Esophagus muscularis mucosa (tissue), 4 donors: ENCODE measurements at places on chromosomes 7 and 10.
A peak's percentile ranks its signal among the peaks of the same experiment; 100 is the strongest.

DNA sequence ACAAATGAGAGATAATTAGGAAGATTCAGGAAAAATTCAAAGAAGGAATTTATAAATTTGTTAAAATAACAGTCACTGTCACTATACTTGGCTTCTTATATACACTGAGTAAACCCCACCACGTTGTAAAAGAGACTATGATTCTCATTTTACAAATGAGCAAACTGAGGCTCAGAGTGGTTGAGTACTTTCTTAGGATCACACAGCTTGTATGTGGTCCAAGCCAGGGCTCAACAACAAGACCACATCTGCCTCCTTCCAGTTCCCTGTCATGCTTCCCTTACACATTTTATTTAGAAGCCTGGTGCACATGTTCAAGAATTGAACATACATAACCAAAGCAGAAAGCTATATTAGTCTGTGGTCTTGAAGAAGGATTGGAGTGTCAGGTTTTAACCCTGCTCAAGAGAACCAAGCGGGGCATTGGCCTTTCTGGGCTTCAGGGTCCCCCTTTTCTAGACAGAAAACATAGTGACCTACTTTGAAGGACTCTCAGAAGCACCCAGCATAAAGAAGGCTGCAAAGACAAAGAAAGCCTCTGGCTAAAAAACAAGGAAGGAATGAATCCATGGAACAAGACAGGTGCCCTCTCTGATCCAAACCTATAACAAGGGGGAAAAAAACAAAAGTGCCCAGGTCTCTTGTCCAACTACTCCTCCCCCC, 846 bp downstream of the MRLN start:
- H3K27ac ChIP-seq: no peak overlapping the region
- no peaks in the 10 kb centered on the region for H3K36me3 ChIP-seq
- no peak overlapping the region for H3K4me3 ChIP-seq
- DNase-seq: peak; percentile 66
- H3K4me1 ChIP-seq: no peaks in the 10 kb centered on the region

DNA sequence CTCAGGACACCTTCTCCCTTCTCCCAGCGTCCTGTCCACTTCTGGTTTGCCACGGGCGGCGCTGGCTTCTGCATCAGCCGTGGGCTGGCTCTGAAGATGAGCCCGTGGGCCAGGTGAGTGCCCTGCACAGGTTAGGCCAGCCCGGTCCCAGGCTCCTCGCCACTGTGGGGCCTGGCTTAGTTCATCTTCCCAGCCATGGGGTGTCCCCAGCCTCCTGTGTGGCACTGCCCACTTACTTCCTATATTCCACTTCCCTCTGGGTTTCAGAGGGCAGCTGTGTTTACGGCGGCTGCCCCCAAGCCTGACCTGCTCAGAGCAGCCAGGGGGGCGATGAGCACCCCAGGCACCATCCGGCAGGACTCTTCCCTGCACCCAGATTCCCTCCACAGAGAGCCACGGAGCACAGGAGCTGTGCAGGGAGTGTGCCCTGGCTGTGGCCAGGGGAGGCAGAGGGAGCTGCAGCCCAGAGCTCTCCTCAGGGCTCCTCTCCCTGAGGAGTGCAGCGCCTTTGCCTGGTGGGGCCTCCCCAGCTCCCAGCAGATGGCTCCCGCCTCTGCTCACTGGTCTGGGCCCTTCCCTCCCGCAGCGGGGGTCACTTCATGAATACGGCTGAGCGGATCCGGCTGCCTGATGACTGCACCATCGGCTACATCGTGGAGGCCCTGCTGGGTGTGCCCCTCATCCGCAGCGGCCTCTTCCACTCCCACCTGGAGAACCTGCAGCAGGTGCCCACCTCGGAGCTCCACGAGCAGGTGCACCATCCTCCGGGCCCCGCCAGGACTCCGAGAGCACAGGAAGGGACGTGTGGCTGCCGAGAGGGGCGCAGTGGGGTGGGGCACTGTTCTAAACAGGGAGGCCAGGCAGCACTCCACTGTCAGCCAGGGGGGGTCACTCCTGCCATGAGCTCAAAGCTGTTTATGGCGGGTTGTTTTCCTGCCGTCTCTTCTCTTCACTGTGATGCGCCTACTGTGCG, 6.4 kb downstream of the LFNG start:
- no peak overlapping the region for H3K4me3 ChIP-seq
- H3K4me1 ChIP-seq: peaks cover 99% of the 10 kb centered on the region
- no peak for DNase-seq
- peaks cover 31% of the 10 kb centered on the region for H3K27me3 ChIP-seq

- H3K27me3 ChIP-seq: no peaks in the 10 kb centered on the region
- no peak for DNase-seq
- H3K27ac ChIP-seq: peak within 1 kb of the TSS; percentile 69
- no peaks in the 10 kb centered on the region for H3K36me3 ChIP-seq
- peak within 1 kb of the TSS; percentile 81 for H3K4me3 ChIP-seq
Measured at GRCh38 chr7:131556053-131556908, at the start of gene PODXL. TSS of gene PODXL (minus strand) at chr7:131556628. CDS start at chr7:131556359, 269 bp downstream.

DNA sequence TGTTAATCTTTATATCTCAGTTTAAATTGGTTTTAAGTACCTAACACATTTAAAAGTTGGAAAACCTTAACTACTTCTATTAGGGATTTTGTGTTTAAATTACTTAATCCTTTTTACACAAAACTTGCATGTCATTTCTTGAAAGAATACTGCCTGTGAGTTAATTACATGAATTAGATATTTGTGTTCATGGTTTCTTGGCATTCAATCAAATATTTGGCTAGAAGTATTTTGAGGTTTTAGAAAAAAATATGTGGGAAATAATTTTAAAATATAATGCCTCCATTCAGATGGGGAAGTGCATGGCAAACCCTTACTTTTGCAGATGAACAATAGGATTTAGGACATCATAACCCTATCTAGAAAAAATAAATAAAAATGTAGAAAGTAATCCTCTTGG, 186.5 kb upstream of the SEMA3E start:
- H3K4me1 ChIP-seq: no peaks in the 10 kb centered on the region
- no peaks in the 10 kb centered on the region for H3K36me3 ChIP-seq
- H3K27me3 ChIP-seq: no peaks in the 10 kb centered on the region
- H3K27ac ChIP-seq: no peak overlapping the region

DNA sequence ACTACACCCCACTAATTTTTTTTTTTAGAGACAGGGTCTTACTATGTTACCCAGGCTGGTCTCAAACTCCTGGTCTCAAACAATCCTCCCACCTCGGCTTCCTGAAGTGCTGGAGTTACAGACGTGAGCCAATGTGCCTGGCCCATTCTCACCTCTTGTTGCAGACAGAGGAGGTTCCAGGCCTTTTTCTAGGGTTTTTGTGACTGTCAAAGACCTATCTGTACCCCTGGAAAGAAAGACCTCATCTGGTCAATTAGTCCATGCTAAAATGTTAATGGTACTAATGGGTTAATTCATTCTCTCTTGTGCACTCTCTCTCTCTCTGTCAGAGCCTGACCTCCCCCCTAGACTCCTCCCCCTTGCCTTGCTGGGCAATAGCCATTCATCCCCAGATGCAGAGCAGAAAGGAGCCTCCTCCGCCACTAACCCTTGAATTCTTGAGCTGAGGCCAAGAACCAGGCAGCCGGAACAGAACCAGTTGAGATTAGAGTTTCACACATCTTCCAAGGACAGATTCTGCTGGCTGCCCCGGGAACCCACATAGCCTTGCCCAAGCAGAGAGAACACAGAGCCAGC, 209.7 kb downstream of the SKIDA1 start:
- peak; percentile 92 for DNase-seq
- no peaks in the 10 kb centered on the region for H3K36me3 ChIP-seq
- peaks cover 28% of the 10 kb centered on the region for H3K4me1 ChIP-seq
- H3K27me3 ChIP-seq: no peaks in the 10 kb centered on the region
- H3K4me3 ChIP-seq: no peak overlapping the region

GRCh38 chr10:115972426-115972825, 300.6 kb downstream of the GFRA1 start:
- H3K27ac ChIP-seq: no peak overlapping the region
- no peak for DNase-seq
- no peaks in the 10 kb centered on the region for H3K27me3 ChIP-seq
- H3K36me3 ChIP-seq: no peaks in the 10 kb centered on the region
- peaks cover 3% of the 10 kb centered on the region for H3K4me1 ChIP-seq

DNA sequence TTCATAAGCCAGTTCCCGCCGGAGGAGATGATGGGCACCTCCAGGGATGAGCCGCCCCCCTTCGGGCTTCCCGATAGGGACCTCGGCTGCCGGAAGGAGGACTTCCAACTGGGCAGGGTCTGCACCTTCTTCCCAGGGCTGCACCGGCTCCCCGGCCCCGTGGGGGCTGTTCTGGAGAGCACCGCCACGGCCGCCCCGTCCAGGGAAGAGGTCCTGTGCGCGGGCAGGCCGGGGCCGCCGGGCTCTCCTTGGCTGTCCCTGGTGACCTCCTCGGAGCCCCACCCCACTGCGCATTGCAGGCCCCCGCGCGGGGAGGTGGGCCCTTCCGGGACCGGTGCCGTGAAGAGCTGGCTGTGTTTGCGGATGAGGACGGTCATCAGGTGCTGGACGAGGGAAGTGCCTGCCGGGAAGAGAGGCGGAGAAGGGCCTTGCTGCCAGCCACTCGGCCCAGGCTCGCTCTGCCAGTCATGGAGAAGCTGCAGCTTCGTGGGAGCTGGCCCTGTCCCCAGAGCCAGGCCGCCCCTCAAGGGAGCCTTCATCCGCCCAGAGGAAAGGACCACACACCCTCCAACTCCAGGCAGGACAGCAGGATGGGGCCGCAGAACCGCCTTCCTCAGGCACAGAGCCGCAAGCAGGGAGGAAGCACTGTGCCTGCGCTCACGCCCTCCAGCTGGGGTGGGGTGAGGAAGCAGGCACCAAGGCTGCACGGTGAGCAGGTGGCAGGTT, 144.4 kb downstream of the MAPK8 start:
- DNase-seq: peak; percentile 87
- H3K36me3 ChIP-seq: no peaks in the 10 kb centered on the region
- H3K27ac ChIP-seq: no peak overlapping the region
- H3K4me1 ChIP-seq: no peaks in the 10 kb centered on the region
- H3K4me3 ChIP-seq: no peak overlapping the region
- H3K27me3 ChIP-seq: no peaks in the 10 kb centered on the region

DNA sequence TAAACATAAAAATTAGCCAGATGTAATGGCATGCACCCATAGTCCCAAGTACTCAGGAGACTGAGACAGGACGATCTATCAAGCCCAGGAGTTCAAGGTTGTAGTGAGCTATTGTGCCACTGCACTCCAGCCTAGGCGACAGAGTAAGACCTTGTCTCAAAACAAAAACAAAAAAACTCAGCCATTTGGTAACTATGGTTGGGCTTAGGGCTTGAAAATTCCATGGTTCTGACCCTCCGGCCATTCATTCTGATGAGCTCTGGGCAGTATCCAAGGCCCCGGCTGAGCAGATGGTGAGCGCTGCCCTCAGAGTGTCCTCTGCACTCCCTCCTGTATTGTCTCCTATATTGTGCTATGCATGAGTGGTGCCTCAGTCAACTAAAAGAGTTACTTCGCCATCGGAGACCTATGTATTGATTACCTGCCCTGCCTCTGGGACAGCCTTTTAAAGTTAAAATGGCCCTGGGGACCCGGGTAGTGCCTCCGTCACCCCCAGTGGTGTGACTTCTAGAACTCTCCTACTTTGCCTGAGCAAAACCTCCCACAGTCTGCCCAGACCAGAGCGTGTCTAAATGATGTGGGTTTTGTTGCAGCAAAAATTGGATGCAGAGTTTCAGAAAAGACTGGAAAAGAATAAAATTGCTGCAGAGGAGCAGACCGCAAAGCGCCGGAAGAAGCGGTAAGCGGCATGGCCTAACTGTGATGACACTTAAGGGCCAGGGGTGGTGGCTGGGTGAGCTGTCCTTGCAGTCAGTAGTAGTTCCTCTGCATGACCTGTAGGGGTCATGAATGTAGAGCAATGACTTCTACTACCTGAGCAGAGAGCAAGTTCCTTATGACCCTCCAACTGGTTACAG, 8.1 kb downstream of the PRKRIP1 start:
- no peak for DNase-seq
- H3K27ac ChIP-seq: no peak overlapping the region
- H3K4me1 ChIP-seq: no peaks in the 10 kb centered on the region
- no peaks in the 10 kb centered on the region for H3K27me3 ChIP-seq

DNA sequence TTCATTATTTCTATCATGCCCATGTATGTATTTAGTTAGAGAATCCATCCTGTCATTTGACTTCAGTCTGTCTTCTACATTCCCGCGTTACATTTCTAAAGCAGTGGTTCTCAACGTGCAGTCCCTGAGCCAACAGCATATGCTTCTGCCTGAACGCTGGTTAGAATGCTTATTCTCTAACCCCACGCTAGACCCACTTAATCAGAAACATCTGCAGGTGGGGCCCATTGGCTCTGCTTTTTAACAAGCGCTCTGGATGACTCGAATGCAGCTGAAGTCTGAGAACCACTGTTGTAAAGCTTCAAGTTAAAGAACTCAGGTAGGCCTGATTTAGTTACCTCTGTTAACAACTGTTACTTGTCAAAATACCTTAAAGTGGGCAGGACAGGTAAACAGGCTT, 38.2 kb downstream of the NEUROD6 start:
- H3K4me1 ChIP-seq: no peaks in the 10 kb centered on the region
- no peak for DNase-seq
- H3K27ac ChIP-seq: no peak overlapping the region
- no peaks in the 10 kb centered on the region for H3K27me3 ChIP-seq
- no peaks in the 10 kb centered on the region for H3K36me3 ChIP-seq
- H3K4me3 ChIP-seq: no peak overlapping the region

DNA sequence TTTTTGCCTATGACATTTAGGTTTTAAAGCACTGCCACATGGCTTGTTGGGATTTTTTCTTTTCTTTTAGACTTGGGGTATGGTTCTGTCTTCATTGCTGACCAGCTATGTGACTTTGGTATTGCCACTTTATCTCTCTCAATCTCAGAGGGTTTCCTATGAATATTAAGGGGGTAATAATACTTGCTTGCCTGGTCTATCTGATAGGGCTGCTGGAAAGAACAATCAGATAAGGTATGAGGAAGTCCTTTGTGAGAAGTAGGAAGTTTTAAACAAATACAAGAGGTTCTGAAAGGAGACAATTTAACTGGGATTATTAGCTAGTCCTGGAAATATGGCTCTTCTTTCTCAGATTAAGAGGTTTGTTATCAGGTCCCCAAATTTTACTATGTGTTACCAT, 80.8 kb downstream of the ZNF92 start:
- H3K4me1 ChIP-seq: peaks cover 3% of the 10 kb centered on the region
- no peak for DNase-seq
- no peaks in the 10 kb centered on the region for H3K27me3 ChIP-seq
- H3K4me3 ChIP-seq: no peak overlapping the region
- H3K36me3 ChIP-seq: no peaks in the 10 kb centered on the region

DNA sequence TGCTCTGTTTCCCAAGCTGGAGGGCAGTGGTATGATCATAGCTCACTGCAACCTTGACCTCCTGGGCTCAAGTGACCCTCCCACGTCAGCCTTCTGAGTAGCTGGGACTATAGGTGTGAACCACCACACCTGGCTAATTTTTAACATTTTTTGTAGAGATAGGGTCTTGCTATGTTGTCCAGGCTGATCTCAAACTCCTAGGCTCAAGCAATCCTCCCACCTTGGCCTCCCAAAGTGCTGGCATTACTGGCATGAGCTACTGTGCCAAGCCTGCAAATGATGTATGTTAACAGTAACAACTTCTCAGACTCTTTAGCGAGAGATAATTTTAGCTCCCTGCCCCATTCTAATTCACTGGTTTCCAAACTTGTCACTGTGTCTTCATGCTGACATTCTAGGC, 27.7 kb upstream of the SEPHS1 start:
- no peaks in the 10 kb centered on the region for H3K4me1 ChIP-seq
- no peak overlapping the region for H3K4me3 ChIP-seq
- peaks cover 4% of the 10 kb centered on the region for H3K27me3 ChIP-seq
- DNase-seq: no peak
- H3K36me3 ChIP-seq: no peaks in the 10 kb centered on the region
- H3K27ac ChIP-seq: no peak overlapping the region
